ENCODE measurements at places on chromosomes 13 and 19.

GRCh38 chr13:112161521-112162301, 94.8 kb downstream of the SOX1 start:
- DNase-seq: no peak

DNA sequence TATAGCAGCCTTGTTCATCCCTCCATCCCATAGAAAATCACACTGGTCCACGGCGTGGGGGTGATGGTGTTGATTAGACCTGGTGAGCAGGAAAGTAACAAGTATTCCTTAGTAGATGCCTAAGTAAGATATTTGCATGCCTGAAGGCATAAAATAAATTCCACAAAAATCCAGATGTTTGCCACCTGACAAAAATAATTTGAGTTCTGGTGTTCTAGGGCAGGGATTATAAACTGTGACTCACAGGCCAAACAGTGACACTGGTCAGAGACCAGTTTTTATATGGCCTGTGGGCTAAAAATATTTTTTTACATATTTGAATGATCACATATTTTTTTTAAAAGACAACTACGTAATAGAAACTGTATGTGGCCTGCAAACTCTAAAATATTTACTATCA, 310.7 kb downstream of the RFC3 start:
- DNase-seq: no peak

DNA sequence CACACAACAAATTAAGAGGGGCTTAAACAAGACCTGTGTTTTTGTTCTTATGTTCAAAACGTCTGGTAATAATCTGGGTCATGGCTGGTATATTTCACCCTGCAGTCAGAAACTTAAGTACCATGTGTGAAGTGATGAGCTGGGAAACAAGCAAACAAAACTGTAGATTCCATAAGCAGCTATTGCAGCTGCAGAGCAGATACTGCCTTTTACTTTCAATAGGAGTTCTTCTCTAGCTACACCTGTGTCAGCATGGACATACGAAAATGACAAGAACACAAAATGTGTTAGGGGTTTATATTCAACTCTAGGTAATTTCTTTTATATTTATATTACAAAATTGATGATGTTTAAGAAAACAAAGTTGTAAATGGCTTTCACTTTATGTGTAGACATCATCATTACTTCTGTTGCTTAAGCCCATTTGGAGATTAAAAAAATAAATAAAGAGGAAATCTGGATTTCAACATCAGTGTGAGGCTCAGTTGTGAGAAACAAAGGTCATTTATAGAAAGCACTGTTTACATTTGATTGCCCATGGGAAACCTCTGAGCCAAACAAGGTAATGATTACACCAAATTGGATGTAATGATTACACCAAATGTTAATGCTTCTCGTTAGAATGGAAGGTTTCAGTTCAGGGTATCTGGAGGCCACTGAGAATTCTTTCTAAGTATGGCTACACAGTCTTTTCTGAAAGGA, 451.0 kb upstream of the SLC10A2 start:
- no peak for DNase-seq

DNA sequence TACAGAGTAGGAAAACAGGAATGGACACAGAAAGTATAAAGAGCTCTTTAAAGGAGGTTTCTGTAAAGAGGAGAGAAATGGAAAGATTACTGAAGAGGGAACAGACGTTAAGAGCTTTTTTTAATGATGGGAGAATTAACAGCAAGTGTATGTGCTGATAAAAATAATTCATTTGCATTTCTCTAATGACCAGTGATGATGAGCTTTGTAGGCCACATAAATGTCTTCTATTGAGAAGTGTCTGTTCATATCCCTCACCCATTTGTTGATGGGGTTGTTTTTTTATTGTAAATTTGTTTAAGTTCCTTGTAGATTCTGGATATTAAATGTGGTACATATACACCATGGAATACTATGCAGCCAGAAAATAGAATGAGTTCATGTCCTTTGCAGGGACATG, 40.0 kb downstream of the MYO16 start:
- DNase-seq: no peak

GRCh38 chr19:11288349-11288748, 7.6 kb upstream of the TSPAN16 start:
- no peak for DNase-seq

- no peak for DNase-seq
Measured at GRCh38 chr13:63448692-63449091, 2033.0 kb upstream of the PCDH20 start.

GRCh38 chr13:70703755-70704154, 595.5 kb upstream of the KLHL1 start:
- no peak for DNase-seq

DNA sequence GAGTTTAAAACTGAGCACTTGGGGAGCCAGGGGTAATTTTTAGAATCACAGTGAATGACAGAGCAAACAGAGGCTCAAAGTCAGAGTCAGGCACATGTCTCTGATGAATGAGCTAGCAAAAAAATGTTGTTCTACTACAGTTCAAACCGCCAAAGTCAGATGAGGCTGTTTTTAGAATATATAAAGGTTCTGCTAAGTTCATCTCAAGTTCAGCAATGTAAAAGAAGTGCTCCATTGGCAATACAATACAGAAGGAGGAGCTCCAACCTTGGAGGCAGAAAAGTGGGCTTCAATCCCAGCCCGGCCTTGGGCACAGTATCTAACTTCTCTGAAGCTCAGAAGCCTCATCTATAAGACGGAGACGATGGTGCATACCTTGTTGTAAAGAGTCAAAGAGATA, 70.1 kb upstream of the IPO5 start:
- DNase-seq: no peak

Data from activated CD8-positive, alpha-beta memory T cell treated with anti-CD3 and anti-CD28 coated beads for 1 hour (primary cell).